ENCODE measurements at places on chromosomes 11 and 22.

DNA sequence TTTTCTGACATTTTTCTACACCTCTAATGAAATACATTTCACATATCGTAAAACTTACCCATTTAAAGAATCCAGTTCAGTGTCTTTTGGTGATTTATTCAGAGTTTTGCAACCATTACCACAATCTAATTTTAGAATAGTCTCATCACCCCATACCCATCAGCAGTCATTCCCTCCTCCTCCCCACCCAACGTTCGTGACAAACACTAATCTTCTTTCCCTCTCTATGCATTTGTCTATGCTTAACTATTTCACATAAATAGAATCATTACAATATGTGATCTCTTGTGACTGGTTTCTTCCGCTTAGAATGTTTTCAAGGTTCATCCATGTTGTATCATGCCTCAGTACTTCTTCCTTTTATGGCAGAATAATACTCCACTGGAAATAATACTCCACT is 9.5 kb downstream of the TTC28 start:
- no peak for DNase-seq

DNA sequence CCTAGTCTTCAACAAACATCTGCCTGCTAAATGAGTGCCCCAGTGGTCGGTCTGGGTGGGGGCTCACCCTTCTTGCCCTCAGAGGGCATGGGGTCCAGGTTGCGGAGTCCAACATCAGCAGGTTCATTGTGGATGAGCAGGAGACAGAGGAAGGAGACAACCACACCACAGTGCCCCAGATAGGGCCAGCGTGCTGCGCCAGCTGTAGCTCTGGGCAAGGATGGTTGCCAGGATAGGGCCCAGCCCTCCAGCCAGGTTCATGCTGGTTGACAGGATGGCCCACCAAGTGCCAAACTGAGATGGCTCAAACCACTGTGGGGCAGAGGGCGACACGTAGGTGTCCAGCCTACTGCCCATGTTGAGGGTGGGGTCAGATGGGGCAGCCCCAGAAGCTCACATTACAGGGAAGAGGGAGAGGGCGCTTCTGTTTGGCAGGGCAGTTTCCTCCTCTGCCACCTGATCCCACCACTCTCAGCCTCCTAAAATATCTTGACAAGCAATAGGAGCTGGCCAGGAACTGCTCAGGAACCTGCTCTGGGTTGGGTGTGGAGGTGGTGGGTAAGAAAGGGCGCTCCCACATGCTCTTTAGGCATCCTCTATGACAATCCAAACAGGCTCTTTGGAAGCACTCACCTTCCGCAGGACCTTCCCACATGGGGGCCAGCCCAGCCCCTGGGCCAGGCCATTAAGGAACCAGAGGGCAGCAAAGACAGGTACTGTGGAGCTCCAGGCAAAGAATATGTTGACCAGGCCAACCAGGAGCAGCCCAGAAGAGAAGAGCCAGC is 2.9 kb downstream of the SLC37A4 start:
- no peak for DNase-seq

- no peak for DNase-seq
Measured at GRCh38 chr22:25077964-25078363, 121.7 kb upstream of the CRYBB3 start.

DNA sequence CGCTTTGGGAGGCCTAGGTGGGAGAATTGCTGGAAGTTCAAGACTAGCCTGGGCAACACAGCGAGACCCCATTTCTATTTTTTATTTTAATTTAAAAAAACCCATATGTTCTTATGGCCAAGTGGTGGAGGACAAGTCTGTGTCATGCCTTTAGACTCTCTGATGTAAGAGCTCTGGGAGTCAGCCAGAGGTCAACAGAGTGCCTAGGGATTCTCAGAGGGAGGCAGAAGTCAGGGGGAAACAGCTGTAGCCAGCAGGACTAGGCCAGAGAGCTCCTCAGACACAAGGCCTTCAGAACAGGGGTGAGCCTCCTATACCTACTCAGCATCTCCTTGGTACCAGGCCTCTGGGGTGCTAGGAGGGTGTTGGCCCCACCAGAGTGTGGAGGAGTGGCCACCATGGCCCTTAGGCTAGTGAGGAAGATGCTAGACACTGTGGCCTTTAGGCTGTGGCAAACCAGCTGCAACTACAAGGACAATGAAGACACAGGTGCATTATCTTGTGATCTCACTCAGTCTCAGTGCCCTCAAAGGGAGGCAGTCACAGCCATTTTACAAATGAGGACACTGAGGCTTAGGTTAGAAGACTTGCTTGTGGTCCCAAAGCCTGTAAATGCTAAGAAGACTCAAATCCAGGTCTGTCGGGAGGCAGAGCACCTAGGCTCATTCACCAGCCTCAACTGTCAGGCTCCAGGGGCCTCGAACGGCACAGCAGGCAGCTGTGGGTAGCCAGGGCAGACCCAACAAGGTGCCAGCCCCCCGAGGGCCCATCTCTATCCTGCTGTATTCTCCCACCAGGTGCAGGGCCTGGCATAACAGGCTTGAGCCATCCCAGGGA is 5.0 kb downstream of the ZP1 start:
- no peak for DNase-seq

- DNase-seq: no peak
Measured at GRCh38 chr11:118746988-118747585, 43.9 kb downstream of the DDX6 start.

- no peak for DNase-seq
Measured at GRCh38 chr22:37492428-37493344, 6.5 kb upstream of the MFNG start.

DNA sequence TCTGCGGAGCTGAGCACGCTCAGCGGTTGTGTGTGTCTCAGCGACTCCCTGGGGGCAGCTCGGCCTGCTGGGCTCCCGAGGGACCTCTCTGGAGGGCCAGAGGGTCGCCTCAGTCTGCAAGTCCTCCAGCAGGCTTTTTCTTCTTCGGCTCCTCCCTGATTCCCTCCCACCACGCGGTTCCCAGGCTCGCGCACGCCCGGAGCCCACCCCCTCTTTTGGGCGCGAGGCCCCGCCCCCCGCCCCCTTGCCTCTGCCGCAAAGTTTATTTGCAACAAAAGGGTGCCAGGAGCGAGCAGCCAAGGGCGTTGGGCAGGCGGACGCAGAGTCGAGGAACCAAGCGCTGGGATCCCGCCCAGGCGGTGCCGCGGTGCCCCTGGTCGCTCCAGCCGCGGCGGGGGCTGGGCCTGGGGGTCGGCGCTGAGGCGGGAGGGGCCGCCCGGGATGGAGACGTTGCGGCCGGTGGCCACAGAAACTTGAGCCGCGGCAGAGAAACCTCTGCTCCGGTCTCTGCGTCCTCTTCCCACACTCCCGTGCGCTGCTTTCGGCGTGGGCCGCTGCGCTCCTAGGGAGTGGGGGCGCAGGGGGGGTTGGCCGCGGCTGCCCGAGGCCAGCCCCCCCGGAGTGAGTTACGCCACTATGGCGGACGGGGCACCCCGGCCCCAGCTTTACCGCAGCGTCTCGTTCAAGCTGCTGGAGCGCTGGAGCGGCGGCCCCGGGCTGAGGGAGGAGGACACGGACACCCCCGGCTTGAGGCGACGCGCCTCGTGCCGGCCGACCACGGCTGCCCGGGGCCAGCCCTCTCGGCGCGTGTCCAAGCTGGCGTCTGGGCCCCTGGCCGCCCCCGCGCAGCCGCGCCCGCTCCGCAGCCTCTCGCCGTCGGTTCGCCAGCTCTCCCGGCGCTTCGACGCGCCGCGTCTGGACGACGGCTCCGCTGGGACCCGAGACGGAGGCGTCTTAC is at the start of gene ARHGEF17:
Gene ARHGEF17 (plus strand): TSS at position 274 of the 958 bp plus-strand sequence. CDS start 363 bp downstream, at position 637.
- DNase-seq: no peak

- no peak for DNase-seq
Measured at GRCh38 chr22:28043266-28043665, 124.2 kb upstream of the PITPNB start.

GRCh38 chr11:121257976-121258375 is 34.6 kb upstream of the SC5D start:
- no peak for DNase-seq

- DNase-seq: no peak
Measured at GRCh38 chr11:14538271-14538925, 18.2 kb upstream of the PSMA1 start.

- no peak for DNase-seq
Measured at GRCh38 chr11:111660822-111661221, 58.6 kb downstream of the SIK2 start.

DNA sequence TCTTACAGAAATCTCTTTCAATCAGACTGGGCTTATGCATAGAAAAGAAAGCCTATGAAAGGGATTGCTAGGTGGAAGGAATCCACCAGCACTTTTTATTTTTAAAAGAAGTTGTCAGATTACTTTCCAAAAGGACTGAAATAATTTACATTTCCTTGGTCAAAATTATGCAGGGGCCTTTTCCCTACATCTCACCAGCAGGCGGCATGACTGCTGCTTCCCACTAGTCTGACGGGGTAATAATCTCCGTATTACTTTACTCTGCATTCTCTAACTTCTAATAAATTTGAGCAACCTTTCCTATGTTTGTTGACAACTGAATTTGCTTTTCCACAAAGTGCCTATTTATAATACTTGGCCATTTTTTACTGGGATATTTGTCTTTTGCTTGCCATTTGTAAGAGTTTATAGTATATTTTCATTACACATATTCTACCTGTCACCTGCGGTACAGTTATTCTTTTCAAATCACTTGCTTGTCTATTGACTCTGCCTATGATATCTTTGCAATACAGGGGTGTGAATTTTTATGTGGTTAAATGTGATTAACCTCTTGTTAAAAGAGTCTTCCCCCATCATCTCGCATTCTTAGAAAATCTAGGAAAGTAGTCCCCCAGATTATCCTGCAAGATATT is 51.9 kb upstream of the USP47 start:
- DNase-seq: no peak

GRCh38 chr11:36070213-36070953 is 126.5 kb downstream of the LDLRAD3 start:
- no peak for DNase-seq

DNA sequence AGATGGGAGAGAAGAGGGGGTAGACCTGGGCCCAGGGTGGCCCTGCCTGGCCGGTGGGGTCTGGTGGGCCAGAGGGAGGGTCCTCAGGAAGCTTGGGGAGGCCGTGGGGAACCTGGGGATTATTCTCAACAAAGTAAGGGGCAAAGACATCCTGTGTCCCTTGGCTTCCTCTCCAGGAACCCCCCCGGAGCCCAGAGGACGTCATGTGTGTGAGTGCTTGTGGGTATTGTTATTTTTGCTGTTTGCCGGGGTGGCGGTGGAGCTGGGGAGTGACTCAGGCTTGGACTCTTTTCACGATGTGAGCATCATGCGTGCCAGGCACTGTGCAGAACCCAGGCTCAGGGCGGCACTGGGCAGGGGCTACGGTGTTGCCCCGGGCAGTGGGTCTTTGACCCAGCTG is 982 bp upstream of the SHANK3 start:
- DNase-seq: no peak

DNA sequence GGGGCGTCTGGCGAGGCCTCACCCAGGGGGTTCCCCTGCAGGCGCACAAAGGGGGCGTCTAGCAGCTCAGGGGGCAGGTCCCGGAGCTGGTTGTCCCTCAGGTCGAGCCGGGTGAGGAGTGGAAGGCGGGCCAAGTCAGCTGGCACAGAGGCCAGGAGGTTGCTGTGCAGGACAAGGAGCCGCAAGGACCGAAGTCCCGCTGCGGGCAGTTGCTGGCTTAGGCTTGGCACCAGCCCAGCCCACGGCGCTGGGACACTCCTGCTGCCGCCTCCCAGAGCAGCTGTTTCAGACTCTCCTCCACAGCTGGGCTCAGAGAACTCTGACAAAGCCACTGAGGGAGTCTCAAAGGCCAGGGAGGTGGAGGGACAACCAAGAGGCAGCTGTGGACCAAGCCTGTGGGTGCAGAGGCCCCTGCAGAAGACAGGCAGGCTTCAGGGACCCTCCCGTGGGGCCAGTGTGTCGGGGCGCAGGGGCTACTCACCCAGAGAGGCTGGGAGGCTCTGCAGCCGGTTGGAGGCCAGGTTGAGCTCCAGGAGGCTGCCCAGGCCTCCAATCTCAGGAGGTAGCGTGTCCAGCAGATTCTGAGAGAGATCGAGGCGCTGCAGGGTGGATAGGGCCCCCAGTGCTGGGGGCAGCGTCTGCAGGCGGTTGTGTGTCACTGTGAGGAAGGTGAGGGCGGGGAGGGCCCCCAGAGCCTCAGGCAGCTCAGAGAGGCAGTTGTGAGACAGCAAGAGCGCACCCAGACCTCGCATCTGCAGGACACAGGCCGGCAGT is 2.2 kb downstream of the PIDD1 start:
- no peak for DNase-seq

DNA sequence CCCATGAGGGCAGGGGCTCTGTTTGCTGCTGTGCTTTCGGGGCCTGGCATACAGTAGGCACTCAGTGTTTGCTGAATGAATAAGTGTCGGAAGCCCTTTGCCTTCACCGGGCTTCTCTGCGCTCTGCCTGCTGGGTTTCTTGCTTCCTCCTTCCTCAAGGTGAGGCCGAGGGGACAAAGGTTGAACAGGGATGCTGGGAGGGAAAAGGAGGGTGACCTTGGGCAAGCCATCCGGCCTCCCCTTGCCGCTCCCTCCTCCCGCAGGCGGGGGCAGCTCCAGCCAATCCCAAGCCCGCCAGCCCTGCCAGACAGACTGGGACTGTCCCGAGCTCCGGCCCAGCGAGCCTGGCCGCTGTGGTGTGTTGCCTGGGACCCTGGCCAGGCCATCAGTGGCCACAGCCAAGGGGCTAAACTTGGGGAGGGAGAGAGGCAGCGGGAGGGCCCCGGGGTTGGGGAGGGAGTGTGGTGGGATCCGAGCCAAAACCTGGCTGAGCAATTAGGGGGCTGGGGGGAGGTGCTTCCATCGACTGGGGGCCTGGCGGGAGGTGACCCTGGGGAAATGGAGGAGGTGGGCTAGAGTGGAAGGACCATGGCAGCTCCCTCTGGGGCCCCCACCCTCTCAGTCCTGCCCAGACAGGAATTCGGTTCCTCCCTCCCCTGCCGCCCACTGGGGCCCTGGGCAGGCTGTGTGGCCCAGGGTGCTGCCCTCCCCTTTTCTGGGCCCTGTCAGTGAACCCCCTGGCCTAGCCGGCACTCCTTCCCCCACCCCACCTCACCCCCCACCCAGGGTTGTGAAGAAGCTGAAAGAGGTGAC is 3.4 kb upstream of the RCOR2 start:
- no peak for DNase-seq

- DNase-seq: no peak
Measured at GRCh38 chr22:31160328-31160978, 471 bp downstream of the RNF185 start.

- no peak for DNase-seq
Measured at GRCh38 chr22:38828191-38828590, 15.6 kb downstream of the NPTXR start.

GRCh38 chr11:1303126-1303821 is 6.2 kb downstream of the TOLLIP start:
- no peak for DNase-seq

- peak; percentile 69 for DNase-seq
Measured at GRCh38 chr22:45179276-45180049, 15.7 kb downstream of the NUP50 start.

GRCh38 chr22:29457730-29458129 is 19.3 kb downstream of the RFPL1 start:
- DNase-seq: no peak

GRCh38 chr11:17697175-17697949 is 22.0 kb upstream of the MYOD1 start:
- no peak for DNase-seq

DNA sequence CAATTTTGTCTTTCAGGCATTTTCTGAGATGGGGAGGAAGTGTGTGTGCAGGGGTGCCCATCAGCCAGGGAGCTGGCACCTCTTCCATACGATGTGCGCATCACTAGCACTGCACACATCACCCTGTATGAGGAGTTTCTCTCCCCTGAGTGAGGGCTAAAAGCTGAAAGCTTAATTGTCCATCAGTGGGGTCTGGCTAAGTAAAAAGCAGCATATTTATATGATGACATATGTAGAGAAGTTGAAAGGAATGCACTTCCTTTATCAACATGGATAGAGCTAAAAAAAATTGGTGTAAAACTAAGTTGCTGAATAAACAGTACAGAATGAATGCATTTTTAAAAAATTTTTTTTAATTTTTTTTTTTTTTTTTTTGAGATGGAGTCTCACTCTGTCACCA is 4.0 kb downstream of the VSTM5 start:
- DNase-seq: no peak
